ENCODE measurements at places on chromosomes 6 and 20. TPM values are rescaled to one million over a fixed set of nuclear protein-coding genes. Genes with fewer than 3 reads are reported as not detected.

ARHGAP18 gene
- total RNA-seq = 16.2 TPM

GRCh38 chr20:51059862-51060261, 37.0 kb upstream of the KCNG1 start:
- no peak for DNase-seq

DNA sequence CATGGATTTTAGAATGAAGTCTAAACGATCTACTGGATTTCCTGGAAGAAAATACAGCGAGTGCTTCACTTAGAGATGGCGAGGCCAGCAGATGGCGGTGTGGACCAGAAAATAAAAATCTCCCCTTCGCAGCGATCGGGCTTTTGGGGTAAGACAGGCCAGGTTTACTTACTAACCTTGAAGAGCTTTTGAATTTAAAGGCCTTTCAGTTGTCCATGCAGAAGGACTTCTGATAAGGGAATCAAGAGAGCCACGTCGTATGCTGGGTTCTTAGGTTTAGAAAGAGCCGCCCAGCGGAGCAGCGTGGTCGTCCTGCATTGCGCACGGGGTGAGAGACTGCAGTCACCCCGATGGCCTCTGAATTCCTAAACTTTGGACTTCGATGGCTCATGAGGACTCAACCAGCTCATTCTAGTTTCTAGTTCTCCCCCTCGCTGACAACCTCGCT, 125.2 kb upstream of the RALGAPA2 start:
- DNase-seq = peak; percentile 67

GRCh38 chr20:20003031-20003954, 13.9 kb upstream of the NAA20 start:
- peak; percentile 67 for DNase-seq

POM121L2 gene
- total RNA-seq = not detected

- no peak for DNase-seq
These were observed 523 bp downstream of the TMEM30A start for GRCh38 chr6:75283907-75284631.

GRCh38 chr6:35931120-35931561, 10.2 kb upstream of the SRPK1 start:
- no peak for DNase-seq

GRCh38 chr20:25584905-25585704, at the start of gene NINL:
TSS of gene NINL (minus strand) at chr20:25585531. CDS start at chr20:25526587, 58,944 bp downstream.
- DNase-seq = peak; percentile 76

CCDC170 gene
- not detected for total RNA-seq

TRAPPC3L gene
- total RNA-seq = not detected

PGC gene
- 91.1 TPM for total RNA-seq

Data from body of pancreas (tissue), 4 donors.